Esophagus muscularis mucosa (tissue), 4 donors: ENCODE measurements at places on chromosomes 16 and 17. TPM values are rescaled to one million over a fixed set of nuclear protein-coding genes. Genes with fewer than 3 reads are reported as not detected.

DNA sequence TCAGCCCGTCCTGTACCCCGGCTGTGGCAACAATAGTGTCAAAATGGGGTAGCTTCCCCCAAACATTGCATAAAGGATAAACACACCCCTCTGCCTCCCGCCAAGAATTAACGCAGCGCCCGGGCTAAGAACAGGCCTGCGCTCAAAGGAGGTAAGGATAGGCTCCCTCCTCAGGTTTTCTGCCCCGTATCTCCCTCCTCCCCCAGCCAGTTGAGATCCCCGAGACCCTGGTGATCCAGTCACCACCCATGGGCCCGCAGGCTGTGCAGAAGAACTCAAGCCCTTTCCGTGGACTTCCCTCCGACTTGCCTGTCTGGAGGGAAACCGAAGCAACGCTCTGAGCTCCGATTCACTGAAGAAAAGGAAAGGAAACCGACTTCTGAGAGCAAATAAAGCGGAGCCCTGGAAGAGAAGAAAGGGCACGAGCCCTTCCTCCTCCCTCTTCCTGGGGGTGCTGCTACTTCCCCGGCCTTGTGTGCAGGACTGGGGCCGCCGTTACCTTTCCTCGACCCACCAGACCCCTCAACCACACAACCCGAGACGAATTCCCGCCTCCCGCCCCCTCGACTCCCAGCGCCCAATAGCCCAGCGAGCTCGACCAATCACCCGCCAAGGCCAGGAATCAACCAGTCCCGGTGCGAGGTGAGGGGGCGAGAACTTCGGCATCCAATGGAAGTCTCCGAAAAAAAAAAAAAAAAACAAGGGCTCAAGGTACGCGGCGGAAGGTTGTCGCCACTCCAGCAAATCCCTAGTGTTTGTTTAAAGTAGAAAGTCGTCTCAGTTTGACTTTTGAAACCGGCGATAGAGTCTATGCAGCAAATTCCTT is at the start of gene BRIP1:
Gene BRIP1 (minus strand): TSS at position 554 of the 826 bp plus-strand sequence. CDS start 1,989 bp downstream, outside the sequence.
- DNase-seq = peak; percentile 98

- DNase-seq = no peak
These were observed 227.5 kb downstream of the SPECC1 start for GRCh38 chr17:20236578-20237227.

- no peak for DNase-seq
These were observed 743 bp downstream of the SHCBP1 start for GRCh38 chr16:46620266-46621005.

- DNase-seq = no peak
These were observed 78.8 kb upstream of the RPRML start for GRCh38 chr17:47057830-47058229.

DNA sequence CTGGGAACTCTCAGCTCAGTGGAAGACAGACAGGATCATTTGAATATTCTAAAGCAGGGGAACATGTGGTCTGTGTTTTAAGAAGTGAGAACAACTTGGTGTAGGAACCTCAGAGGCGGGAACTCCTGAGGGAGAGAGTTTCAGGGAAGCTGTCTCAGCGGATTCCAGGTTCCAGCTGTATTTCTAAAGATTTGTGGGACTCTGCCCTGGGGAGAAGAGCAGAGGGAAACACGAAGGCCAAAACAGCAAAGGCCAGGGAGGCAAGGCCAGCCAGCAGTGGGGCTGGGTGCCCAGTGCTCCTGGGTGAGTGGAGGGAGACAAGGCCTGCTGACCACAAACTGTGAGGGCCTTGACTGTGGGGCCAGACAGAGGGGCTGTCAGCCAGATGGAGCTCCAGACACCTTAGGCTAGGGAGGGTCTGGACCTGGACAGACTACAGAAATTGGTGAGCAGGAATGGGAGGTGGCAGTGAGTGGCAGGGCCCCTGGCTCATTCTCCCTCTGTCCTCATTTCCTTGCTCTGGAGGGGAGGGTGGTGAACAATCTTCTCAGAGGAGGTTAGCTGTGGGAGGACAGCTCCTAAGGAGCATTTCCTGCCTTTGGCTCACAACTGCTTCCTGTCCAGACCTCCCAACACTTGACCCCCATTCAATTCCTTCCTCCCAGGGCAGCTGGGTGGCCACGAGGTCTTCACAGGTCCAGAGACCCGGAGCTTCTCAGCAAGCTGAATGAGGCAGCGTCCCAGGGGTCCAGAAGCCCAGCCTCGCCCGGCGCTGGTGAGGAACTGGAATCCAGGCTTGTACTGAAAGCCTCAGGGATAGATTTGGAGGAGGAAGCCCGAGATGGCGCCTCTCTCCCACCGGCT is 21.0 kb upstream of the FZD2 start:
- no peak for DNase-seq

GRCh38 chr16:73230651-73231050 is 182.7 kb upstream of the ZFHX3 start:
- DNase-seq = no peak

- no peak for DNase-seq
These were observed 16.5 kb upstream of the SLC35G3 start for GRCh38 chr17:35210741-35211140.

DNA sequence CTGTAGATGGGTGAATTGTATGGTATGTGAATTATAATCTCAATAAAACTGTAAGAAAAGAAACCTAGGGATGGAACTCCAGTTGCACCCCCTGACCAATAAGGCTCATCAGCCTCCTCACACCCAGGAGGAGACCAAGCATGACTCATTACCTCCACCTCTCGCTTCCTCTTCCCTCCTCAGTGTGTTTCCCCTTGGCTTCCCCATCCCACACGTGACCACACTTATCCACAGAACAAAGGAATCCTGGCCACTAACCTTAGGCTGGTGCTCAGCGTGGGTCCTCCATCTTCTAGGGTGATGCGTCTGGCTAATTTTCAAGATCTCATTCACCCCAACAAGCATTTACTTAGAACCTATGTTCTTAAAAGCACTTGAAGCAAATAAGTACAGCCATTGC is 36.2 kb upstream of the MAP3K14 start:
- no peak for DNase-seq

- DNase-seq = no peak
These were observed 169.8 kb downstream of the AATF start for GRCh38 chr17:37118366-37119137.

DNA sequence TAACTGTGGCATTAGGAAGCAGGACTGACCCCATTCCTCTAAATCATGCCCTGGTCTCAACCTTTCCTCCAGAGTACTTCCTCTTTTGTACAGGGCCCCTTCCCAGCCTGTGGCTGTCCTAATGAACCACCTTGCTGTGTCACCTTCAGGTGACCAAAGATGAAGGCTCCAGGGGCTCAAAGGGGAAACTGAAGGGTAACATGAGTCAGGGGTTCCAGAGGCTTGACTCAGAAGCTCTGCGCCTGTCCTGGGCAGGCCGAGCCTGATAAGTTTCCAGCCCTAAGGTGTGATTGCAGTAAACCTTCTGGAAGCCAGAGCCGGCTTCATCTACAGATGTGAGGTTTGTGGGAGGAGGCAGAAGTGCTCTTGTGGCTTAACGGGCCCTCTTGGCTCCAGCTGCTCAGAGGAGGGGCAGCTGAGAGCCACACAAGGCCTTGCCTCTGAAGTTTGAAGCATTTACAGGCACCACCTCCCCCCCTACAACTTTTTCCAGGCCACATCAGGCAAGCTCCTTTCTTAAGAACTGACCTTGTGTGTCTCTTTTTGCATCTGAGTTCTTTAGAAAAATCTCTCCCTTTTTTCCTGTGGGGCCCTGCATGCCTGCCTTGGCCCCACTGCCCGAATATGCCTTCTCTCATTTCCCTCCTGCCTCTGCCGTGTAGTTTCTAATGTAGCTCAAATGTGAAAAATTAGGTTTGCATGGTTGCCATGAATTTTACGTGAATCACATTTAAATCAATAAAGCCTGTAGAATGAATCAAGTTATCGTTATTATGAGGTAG is 149.9 kb downstream of the CLEC16A start:
- DNase-seq = no peak

GRCh38 chr17:75740631-75741077 is 19.4 kb downstream of the ITGB4 start:
- DNase-seq = no peak

- DNase-seq = no peak
These were observed 5.7 kb upstream of the SPHK1 start for GRCh38 chr17:76378548-76379274.

GRCh38 chr16:80670170-80670865 is 129.5 kb downstream of the DYNLRB2 start:
- DNase-seq = peak; percentile 39

- DNase-seq = peak; percentile 62
These were observed 653.2 kb downstream of the HS3ST4 start for GRCh38 chr16:26344976-26345375.

The CACNG5 gene
- not detected for total RNA-seq

The VTN gene
- total RNA-seq = 1.3 TPM

The CYB5D1 gene
- total RNA-seq = 12.3 TPM

The AANAT gene
- total RNA-seq = not detected

The KRT9 gene
- total RNA-seq = not detected

The SMIM5 gene
- 5.3 TPM for total RNA-seq

The TMEM186 gene
- 7.9 TPM for total RNA-seq

The MYL11 gene
- total RNA-seq = not detected

The GGT6 gene
- total RNA-seq = not detected
